Thymus (tissue), 14 donors: ENCODE measurements at places on chromosomes 6 and 20.

DNA sequence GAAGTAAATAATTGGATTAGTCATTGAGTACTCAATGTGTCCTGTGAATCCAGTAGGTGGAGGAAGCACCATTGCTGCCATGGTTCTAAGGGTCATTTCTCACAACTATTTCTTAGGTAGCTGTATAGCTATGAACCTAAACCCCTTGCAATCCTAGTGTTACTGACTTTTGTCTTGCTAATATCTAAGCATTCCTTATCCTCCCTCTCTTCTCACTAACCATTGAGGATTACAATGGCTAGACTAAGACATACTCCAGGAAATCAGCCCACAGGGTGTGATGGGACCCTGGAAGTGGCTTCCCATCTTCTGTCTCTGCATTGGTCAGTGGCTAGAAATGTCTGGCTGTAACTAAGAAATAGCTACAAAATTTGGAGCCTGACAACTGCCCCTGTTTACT lies 27.3 kb upstream of the FOXA2 start:
- no peak for DNase-seq

GRCh38 chr6:109454496-109455436 lies 806 bp downstream of the MICAL1 start:
- peak; percentile 58 for DNase-seq

- DNase-seq, result no peak
Observed at GRCh38 chr6:39074486-39074885, 25.9 kb downstream of the GLP1R start.

GRCh38 chr6:14077193-14077867 lies 40.2 kb upstream of the CD83 start:
- DNase-seq, result no peak

DNA sequence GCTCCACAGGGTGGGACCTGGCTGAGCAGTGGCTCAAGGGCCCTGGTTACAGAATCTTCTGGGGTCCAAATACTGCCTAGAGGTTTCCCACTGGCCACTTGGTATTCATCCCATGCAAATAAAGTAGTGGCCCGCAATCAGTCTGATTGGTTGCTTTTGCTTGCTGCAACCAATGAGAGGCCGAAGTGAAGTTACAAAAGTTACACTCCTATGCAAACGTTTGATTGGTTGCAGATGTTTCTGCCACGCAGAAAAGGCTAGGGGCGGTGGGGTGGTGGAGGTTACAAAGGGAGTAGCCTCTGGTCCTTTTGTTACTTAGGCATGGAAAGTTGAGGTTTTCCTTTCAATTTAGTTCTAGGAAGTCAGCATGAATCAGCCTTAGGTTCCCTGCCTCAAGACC lies 3.6 kb upstream of the NHLRC1 start:
- no peak for DNase-seq

DNA sequence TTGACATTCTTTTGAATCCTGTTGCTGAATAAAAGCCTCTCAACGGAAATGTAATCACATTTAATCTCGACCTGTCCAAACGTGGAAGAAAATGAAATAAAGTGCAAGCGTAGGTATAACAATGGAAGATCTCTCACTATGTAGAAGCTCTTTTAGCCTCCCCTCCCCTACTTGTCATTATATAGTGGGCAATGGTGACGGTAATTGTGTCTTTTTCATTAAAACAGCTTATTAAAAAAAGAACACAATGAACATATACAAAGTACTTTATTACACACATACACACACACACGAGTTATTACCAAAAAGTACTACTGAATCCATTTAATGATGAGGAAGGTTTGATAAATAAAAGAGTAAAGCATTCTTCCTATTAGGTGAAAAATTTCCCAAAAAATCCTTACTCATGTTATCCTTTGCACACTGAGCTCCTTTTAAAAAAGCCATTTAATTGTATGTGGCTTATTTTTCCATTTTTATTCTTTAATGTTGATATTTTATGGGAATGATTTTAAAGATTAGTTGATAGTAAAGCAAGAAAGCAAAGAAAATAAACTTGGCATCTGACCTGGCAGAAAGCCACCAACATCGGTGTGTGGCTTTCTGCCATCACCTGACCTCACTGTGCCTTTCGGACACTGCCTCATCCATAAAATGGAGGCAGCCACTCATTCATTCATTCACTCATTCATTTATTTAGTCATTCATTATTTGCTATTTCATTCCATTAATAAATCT lies 493 bp upstream of the SGK1 start:
- no peak for DNase-seq

- no peak for DNase-seq
Observed at GRCh38 chr6:164007881-164008280, 593.4 kb downstream of the QKI start.

DNA sequence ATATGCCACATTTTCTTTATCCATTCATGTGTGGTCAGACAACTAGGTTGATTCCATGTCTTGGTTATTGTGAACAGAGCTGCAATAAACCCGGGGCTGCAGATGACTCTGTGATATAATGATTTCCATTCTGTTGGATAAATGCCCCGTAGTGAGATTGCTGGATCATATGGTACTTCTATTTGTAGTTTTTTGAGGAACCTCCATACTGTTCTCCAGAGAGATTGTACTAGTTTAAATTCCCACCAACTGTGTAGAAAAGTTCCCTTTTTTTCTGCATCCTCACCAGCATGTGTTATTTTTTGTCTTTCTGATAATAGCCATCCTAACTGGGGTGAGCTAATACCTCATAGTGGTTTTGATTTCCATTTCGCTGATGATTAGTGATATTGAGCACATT lies 62.2 kb upstream of the MAP3K4 start:
- no peak for DNase-seq

GRCh38 chr6:143059663-143060353 lies 881 bp upstream of the AIG1 start:
- DNase-seq, result peak; percentile 16

GRCh38 chr6:41878961-41879405 lies 16.2 kb downstream of the USP49 start:
- no peak for DNase-seq

GRCh38 chr6:158569036-158569435 lies 9.1 kb downstream of the TMEM181 start:
- no peak for DNase-seq

DNA sequence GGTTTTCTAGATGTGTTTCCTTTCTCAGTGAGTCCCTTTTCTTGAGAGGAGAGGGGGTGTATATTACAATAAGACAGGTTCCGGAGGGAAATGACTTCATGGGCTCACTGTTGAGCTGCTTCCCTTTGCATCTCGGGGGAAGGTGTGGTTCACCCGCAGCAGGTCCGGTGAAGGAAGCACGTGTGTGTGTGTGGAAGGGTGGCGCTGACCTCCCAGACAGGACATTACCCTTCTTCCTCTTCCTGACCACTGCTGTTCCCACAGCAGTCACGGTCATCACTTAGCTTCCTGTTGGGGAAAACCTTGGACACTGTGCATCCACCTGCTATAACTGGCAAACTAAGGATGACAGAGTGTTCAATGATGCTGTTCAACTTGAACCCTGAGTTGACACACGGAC lies 83.6 kb downstream of the PLEKHG1 start:
- no peak for DNase-seq

- no peak for DNase-seq
Observed at GRCh38 chr6:113187661-113188060, 669.5 kb upstream of the MARCKS start.

DNA sequence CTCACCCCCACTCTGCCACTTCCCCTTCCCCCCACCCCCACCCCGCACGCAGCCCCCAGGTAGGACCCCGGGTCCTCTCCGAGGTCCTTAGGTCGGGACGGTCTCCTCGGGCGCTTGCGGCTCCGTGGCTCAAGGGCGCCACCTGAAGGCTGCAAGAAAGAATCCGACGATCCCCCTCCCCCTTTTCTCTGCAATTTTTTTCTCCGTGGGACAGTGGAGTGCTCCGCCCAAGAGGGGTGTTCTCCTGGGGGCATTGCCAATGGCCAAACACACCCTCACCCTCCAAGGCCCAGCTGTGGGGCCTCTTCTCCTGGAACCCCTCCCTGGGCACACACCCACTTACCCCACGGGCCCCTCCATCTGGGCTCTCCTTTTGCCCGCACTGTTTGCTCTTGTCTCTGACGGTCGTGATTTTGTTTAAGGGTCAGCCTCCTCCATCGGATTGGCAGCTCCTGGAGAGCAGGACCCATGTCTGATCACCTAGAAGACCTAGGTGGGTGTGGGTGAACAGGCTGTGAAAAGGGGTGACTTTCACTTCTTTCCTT lies 1.1 kb upstream of the TMEM74B start:
- no peak for DNase-seq

GRCh38 chr6:125701354-125701668 lies 48.1 kb upstream of the HEY2 start:
- DNase-seq, result no peak

GRCh38 chr6:159125014-159125609 lies 44.1 kb upstream of the FNDC1 start:
- no peak for DNase-seq

- no peak for DNase-seq
Observed at GRCh38 chr6:157187182-157188083, 135.9 kb downstream of the TMEM242 start.

DNA sequence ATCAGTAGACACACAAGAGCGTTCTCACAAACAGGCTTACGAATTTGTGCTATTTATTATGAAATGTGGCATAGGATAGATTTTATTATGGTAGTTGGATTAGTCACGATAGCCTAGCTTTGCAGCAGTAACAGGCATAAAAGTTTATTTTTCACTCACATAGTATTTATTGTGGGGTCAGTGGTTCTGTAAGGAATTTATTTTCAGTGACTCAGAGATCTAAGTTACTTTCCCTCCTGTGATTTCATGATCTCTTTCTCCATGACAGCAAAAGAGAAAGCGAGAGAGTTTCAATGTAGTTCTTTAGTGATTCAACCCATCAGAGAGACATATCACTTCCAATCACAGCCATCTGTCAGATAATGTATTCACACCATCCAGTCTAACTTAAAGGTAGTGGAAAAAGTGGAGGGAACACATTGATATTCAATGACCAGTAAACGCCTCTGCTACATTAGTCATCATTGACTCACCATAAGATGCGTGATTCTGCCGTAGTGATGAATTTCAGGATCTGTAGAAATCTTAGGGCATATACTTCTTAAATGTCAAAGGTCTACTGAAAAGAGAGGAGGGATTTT lies 605.5 kb downstream of the HDGFL1 start:
- DNase-seq, result no peak

DNA sequence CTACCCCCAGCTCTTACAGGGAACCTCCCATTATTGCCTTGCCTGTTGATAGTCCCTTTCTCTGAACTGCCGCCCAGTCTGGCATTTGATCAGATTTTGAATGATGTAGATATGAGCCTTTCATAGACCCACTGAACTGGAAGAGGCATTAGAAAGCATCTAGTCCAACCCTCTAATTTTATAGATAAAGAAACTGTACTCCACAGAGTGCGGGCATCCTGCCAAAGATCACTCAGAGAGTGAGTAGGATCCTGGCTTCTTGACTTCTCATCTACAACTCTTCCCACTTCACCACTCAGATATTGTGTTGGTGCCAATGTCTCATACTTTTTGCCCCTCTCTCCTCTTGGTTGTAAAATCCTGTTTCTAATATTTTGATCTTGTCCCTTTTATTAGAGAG lies 179.2 kb upstream of the BMP2 start:
- DNase-seq, result no peak

DNA sequence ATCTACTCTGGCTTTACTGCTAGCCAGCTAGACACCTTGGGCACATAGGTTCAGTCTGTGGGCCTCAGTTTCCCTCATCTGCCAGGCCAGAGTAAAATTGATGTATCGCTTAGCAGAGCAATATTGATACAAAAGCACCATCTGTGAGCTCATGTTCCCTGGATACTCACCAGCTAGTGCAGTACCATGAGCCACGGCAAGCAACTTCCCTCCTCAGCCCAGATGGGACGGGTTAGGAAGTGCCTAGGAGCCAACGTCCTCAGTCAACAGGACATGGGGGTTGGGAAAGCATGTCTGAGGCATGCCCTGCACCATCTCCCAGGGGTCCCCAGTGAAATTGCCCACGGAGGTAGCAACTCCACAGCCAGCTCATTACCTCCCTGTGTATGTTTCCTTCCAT lies 258.3 kb downstream of the ANKRD60 start:
- DNase-seq, result no peak

DNA sequence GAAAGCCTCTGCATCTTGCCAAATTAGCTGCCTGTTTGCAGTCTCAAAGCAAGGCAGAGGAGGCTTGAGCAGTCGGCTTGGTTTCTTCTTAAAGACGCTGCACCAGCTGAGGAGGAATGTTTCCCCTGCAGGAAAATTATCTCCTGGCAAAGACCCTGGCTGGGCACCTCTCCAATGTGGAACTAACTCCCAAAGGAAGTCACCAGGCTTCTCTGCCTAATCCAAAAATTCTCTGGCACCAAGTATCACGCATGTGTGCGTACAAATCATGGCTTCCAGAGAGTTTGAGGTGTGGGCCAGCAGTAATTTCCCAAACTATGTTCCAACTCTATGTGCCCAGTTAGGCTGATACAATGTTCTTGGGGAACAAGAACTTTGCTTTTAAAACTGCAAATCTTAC lies 176.2 kb downstream of the KIF16B start:
- no peak for DNase-seq

DNA sequence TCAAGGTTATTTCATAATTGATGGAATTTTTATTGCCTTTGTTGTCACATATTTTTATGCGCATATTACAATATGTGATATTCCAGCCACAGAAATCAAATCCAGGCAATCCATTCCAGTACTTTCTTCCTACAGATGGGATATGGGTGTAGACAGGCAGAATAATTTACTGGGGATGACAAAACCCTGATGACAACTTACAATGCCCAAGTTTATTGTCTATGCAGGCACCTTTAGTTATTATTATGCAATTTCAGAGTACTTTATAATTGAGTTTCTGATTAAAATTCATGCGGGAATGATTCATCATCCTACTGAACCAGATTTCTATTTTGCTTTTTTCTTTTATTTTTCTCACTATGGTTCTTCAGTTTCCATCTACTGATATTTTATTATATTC lies 358.7 kb downstream of the LMBRD1 start:
- DNase-seq, result no peak

GRCh38 chr20:3071610-3072529 lies at the start of gene OXT:
OXT (plus strand) TSS chr20:3071620; CDS start chr20:3071656, 36 bp downstream.
- no peak for DNase-seq

- DNase-seq, result no peak
Observed at GRCh38 chr6:170080169-170080827, 210.6 kb downstream of the DLL1 start.

- DNase-seq, result no peak
Observed at GRCh38 chr6:125197795-125198269, 44.3 kb downstream of the TPD52L1 start.

GRCh38 chr20:53956013-53956715 lies 114.2 kb downstream of the BCAS1 start:
- DNase-seq, result no peak

DNA sequence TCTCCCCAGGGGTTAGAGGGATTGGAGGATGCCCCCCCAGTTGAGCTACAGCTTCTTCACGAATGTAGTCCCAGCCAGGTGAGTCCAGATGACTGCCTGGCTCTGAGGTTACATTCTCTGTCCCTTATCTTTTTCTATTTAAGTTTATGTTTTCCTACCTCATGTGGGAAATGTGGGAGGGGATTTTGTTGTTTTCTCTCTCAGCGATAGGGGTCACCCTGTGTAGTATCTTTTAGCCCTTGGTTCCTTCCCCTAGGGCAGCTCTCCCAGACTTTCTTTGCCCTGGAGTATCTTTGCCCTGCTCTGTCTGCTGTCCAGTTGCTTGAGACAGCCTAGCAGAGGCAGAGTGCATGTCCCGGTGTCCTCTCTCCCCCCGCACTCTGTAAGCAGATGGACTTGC lies 5.8 kb downstream of the FANCE start:
- no peak for DNase-seq

GRCh38 chr6:112562301-112563231 lies 215.4 kb downstream of the RFPL4B start:
- no peak for DNase-seq

- DNase-seq, result no peak
Observed at GRCh38 chr20:57688295-57688694, 21.5 kb downstream of the PMEPA1 start.
